ENCODE measurements at places on chromosomes 6 and 20.

- DNase-seq, result no peak
Observed at GRCh38 chr20:56454754-56455153, 13.7 kb upstream of the RTF2 start.

DNA sequence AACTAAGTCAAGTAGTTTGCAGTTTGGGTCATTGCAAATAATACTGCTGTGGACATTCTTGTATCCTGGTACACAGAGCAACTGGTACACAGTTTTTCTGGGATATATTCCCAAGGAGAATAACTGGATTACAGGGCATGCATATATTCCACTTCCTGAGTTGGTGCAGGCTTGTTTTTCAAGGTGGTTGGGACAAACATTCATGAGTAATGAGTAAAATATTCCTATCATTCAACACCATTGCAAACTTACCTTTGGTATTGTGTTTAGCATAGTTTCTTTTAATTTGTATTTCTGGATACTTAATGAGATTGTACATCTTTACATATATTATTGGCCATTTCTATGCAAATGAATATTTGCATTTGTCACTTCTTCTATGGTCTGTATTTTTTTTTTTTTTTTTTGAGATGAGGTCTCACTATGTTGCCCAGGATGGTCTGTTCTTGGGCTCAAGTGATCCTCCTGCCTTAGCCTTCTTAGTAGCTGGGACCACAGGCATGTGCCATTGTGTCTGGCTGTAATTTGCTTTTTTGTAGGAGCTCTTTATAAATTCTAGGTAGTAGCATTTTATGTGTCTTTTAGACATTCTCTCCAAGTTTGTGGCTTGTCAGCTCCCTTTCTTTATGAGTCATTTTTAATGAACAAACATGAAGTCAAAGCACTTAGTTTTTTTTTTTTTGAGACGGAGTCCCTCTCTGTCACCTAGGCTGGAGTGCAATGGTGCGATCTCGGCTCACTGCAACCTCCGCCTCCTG lies 158.7 kb downstream of the SOX4 start:
- no peak for DNase-seq

DNA sequence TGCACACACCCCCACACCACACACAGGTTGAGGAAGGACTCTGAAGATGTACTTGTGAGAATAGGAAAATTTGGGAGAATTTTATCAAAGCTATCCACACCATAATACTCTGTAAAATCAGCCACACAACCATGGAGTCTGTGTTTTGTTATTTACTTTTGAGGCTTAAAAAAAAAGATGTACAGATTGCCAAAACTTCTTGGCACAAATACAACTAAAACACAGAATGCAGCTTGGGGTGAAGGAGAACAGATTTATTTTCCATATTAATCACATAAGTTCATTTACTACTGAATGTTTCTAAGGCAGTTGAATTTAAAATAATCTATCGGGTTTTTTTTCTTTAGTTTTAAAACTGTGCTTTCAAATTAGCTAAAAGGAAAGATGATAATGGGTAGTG lies 32.8 kb upstream of the KCNQ5 start:
- DNase-seq, result no peak

GRCh38 chr20:47227119-47227518 lies 129.4 kb downstream of the ZMYND8 start:
- no peak for DNase-seq

DNA sequence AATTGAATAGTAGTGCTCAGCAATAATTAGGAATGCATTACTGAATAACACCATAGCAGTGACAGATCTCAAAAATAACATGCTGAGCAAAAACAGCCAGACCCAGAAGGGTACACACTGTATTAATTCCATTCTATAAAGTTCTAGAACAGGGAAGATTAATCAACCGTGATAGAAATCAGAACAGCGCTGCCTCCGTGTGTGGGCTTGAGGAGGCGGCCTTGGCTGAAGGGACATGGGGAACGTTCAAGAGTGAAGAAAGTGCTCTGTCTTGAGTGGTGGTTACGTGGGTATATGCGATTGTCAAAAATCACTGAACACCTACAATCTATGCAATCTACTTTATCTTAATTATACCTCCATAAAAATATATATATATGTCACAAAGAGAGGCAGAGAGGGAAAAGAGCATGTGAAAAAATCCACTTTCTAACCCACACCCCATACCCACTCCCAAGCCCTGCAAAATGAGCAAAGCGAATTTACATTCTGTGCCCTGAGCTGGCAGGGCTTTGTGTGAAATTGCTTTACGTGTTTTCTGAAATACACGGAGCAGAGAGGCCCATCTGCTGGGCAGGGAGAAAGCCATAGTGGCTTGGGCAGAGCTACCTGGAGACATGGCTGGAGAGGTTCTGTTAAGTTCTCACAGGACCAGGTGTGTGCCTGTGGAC lies 74.4 kb downstream of the NFATC2 start:
- no peak for DNase-seq

All from NT2/D1 (cell line).